Osteocyte (in vitro differentiated cells): ENCODE measurements at places on chromosomes 2 and 18. TPM values are rescaled to one million over a fixed set of nuclear protein-coding genes. Genes with fewer than 3 reads are reported as not detected.

RAB27B gene
- 1.9 and 2.1 TPM in 2 replicates for total RNA-seq

PAIP2B gene
- 0.55 and 0.78 TPM in 2 replicates for total RNA-seq

UGT1A3 gene
- not detected in 2 replicates for total RNA-seq

ITGB6 gene
- 0.13 TPM in 2 replicates for total RNA-seq

DARS1 gene
- 48.3 and 51.0 TPM in 2 replicates for total RNA-seq

SLC4A3 gene
- 9.2 and 11.6 TPM in 2 replicates for total RNA-seq

TUBB8B gene
- total RNA-seq: not detected in 2 replicates

EMILIN2 gene
- 2.2 and 2.8 TPM in 2 replicates for total RNA-seq

KLHL14 gene
- total RNA-seq: not detected in 2 replicates

DGKD gene
- 65.4 and 70.5 TPM in 2 replicates for total RNA-seq
